Left ventricle myocardium inferior (tissue), 1 donor: ENCODE measurements at places on chromosomes 5 and 9. TPM values are rescaled to one million over a fixed set of nuclear protein-coding genes. Genes with fewer than 3 reads are reported as not detected.

FBXL7 gene
- 27.7 TPM for total RNA-seq

DNA sequence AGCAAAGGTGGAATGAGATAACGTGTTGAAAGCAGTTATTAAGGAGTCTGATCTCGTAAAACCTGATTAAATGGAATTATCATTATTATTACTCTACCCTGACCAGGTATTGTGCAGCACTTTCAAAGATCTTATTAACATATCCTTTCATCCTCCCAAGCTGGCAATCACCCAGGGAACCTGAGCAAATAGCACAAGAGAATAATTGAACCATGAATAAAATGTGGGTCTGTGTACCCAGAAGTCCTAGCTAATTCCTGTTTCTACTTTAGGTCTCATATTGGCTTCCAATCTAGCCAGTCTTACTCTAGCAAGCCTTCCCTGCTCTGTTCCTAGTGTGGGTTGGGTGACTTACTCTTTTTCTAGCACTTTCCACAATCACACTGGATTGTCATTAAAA, 162.2 kb upstream of the STK32A start:
- no peaks in the 10 kb centered on the region for H3K36me3 ChIP-seq
- no peak overlapping the region for H3K4me3 ChIP-seq
- H3K27ac ChIP-seq: no peak overlapping the region
- DNase-seq: no peak
- no peaks in the 10 kb centered on the region for H3K27me3 ChIP-seq
- H3K4me1 ChIP-seq: no peaks in the 10 kb centered on the region

DNA sequence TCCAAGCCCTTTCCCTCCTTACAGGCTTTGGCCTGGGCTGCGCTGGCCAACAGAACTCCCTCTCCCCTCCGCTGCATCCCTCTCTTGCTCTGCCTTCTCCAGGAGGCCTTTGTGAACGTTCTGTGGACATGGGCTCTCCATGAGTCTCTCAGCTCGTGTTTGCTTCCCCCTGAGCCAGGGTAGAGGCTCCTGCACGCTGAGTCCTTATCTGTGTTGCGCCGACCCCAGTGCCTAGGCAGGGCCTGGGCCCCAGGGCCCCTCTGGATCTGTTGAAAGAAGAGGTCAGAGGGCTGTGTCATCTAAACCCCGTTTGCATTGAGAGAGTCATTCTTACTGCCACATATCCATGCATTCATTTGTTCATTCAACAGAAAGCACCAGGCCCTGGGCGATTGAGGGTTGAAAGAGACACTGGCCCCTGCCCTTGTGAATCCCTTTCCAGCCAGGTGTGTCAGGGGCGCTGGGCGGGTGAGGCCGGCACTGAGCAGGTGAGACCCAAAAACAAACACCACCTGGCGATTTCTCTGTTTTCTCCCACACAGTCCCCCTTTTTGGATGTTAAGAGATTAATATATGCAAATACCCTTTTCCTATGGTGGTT, 111.2 kb upstream of the IER5L start:
- H3K27ac ChIP-seq: no peak overlapping the region
- no peak for DNase-seq
- no peak overlapping the region for H3K4me3 ChIP-seq

ANKRD31 gene
- total RNA-seq: 0.11 TPM

GRCh38 chr5:43007246-43007910, 32.7 kb downstream of the ANXA2R start:
- H3K36me3 ChIP-seq: no peaks in the 10 kb centered on the region
- H3K4me1 ChIP-seq: peaks cover 29% of the 10 kb centered on the region
